Cerebellum (tissue), 4 donors: ENCODE measurements at places on chromosomes 5 and 9. TPM values are rescaled to one million over a fixed set of nuclear protein-coding genes. Genes with fewer than 3 reads are reported as not detected.

The BASP1 gene
- total RNA-seq, result 210 TPM

The C9orf50 gene
- not detected for total RNA-seq

The LCN9 gene
- total RNA-seq, result not detected

The RANBP3L gene
- 8.0 TPM for total RNA-seq

The ZNF879 gene
- 13.7 TPM for total RNA-seq

The GABRA1 gene
- total RNA-seq, result 34.5 TPM

The TMOD1 gene
- total RNA-seq, result 5.4 TPM
